ENCODE measurements at places on chromosomes 6 and 20.

- no peak for DNase-seq
Measured at GRCh38 chr20:8903655-8904605, 165.0 kb upstream of the PLCB4 start.

GRCh38 chr6:20875369-20875963 is 341.2 kb downstream of the CDKAL1 start:
- no peak for DNase-seq

- no peak for DNase-seq
Measured at GRCh38 chr20:63950701-63951397, 5.4 kb downstream of the UCKL1 start.

DNA sequence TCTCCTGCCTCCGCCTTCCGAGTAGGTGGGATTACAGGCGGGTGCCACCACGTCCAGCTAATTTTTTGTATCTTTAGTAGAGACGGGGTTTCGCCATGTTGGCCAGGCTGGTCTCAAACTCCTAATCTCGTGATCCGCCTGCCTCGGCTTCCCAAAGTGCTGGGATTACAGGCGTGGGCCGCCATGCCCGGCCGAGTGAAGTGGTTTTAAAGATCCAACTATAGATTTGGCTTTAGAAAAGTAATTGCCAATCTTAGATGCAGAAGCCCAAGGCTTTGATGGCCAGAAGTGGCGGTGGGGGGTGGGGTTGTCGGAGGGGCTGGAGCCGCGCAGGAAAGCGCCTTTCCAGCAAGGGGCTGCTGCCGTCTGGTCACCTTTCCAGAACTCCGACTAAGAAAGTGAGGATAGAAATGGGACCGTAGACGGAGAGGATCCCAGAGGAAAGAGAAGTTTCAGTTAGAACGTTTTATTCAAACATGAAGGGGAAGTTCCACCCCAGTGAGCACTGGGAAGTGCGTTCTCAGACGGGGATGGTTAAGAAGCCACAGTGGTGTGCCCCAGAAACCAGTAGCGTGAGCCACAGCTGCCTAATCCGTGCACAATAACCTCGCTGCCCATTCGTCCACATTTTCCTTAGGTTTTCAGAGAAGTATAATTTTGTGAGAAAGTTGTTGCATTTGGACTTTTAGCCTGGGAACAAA is 69.7 kb downstream of the DLL1 start:
- no peak for DNase-seq

GRCh38 chr6:124924333-124924759 is 37.9 kb upstream of the RNF217 start:
- DNase-seq = no peak

GRCh38 chr6:108862479-108863191 is 14.4 kb downstream of the ARMC2 start:
- DNase-seq = no peak

- DNase-seq = peak; percentile 12
Measured at GRCh38 chr6:18425218-18425617, 38.1 kb downstream of the RNF144B start.

GRCh38 chr6:23562554-23562953 is 563.5 kb upstream of the NRSN1 start:
- no peak for DNase-seq

DNA sequence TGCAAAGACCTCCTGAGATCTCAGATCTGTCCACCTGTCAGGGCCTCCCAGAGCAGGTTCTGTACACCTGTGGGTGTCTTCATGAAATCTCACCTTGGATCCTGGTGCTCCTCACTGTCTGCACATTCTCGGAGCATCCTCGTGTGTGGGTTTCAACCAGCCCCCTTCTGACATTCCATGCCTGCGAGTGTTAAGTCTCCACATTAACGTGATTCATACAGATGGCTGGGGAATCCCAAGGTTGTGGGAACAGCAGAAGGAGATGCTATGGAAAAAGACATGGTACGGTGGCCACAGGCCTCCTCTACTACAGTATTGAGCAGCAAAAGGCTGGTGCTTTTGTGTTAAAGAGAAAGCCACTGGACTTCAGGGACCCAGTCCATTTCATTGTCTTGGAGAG is 556.5 kb downstream of the DHX35 start:
- no peak for DNase-seq

DNA sequence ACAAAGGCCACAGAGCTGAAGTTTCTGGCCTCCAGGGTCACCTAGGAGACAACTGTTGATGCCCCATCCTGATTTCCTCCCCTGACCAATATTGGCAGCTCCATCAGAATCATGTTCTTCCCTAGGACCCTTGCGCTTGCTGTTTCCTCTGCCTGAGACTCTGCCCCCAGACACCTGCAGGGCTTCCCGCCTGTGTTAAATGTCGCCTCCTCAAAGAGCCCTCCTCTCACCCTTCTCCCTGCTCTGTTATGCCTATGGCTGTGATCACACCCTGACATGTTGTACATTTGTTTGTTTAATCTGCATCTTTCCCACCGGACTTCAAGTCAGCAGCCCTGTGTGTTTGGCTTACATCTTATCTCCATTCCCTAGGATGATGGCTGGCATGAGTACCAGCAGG is 30.1 kb downstream of the DLGAP4 start:
- no peak for DNase-seq

GRCh38 chr20:16761305-16761829 is 13.2 kb downstream of the OTOR start:
- DNase-seq = peak; percentile 59

DNA sequence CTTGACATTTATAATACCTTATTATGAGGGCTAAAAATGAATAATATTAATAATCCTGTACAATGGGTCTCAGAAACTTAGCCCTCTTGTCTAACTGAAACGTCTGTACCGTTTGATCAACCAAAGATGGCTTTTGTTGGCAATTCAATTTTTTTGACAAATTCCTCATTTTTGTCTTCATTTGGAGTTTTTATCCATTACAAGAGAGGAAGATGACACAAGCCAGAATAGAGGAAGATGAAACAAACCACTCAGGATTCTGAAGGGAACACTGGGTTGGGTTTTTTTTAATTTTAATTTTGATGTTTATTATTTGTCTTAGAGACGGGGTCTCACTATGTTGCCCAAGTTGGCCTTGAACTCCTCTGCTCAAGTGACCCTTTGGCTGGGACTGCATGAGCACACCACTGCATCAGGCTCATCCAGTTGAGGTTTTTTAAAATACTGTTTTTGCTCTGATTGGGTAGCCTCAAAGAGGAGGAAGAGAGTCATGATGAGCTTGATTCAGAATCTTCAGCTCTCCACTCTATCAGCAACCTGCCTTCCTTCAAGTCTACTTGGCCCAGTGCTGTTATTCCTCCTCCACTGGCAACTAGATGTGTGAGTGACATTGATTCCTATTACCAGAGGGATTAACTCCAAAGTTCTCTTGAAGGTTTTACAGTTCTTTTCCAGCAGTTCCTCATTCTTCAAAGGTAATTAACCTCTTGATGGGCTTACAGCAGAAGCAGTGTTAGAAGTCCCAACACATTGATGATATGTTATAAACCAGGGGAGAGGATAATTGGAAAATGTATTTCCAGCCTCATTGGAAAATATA is 71.3 kb downstream of the ATXN1 start:
- no peak for DNase-seq

- DNase-seq = no peak
Measured at GRCh38 chr6:112065426-112065986, 11.6 kb downstream of the CCN6 start.

DNA sequence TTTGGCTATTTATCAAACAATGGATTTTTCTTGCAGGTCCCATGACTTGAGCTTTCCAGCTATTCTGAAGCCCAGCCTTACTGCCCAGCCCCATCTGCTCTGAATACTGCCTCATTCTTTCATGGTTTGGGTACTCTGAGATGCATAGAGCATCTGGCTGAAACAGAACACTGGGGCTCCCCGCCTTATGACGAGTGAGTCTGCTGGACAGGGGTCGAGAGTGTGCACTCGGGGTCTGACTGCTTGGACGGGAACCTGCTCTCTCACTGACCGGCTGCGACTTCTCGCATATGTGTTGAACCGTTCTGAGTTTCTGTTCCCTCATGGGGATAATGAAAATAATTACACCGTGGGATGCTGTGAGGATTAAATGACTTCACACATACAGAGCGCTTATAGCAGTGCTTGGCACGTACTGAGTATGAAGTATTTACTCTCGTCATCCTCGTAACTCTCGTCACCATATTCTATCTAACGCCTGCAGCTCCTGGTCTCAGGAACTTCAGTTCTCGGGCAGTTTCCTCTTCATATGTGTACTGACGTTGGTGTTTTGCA is 59.5 kb upstream of the MPC1 start:
- DNase-seq = no peak

- no peak for DNase-seq
Measured at GRCh38 chr6:100304575-100304974, 160.1 kb downstream of the SIM1 start.

DNA sequence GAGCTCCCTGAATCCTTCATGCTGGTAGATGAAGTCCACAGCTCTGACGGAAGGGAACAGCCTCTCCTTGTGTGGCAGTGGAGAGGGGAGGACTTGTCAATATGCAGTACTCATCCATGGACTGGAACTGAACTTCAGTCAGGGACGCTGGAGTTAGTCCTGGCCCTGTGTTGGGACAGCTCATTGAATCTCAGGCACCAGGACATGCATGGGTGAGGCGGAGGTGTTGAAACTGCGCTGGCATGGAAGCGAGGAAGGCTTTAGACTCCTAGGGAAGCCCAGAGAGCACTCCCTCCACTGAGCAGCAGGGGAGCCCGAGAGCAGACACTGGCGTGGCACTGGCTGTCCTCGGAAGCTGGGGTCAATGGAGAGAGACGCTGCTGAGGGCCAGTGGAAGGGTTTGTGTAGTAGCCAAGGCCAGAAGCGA is 161.3 kb upstream of the GGTLC1 start:
- DNase-seq = no peak

DNA sequence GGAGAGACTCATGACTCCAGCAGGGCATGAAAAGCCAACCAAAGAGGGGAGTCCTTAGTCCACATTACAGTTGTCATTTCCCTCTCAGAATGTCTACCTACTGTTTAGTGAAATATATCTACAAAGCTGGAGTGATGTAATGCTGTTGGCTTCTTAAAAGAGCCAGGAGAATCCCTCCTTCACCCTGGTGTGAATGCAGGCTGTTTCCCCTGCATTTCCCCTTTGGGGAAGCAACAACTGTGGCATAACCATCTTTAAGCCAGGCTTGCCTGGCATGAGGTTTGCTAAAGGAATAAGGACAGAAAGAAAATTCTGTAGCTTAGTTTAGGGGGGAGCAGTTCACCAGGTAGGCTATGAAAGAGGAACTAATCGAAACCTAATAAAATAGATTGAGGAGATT is 129.5 kb downstream of the CRYBG1 start:
- DNase-seq = no peak

- DNase-seq = no peak
Measured at GRCh38 chr6:63660757-63661156, 25.2 kb downstream of the PHF3 start.

GRCh38 chr6:72363844-72364740 is 257.8 kb upstream of the KCNQ5 start:
- DNase-seq = peak; percentile 14

DNA sequence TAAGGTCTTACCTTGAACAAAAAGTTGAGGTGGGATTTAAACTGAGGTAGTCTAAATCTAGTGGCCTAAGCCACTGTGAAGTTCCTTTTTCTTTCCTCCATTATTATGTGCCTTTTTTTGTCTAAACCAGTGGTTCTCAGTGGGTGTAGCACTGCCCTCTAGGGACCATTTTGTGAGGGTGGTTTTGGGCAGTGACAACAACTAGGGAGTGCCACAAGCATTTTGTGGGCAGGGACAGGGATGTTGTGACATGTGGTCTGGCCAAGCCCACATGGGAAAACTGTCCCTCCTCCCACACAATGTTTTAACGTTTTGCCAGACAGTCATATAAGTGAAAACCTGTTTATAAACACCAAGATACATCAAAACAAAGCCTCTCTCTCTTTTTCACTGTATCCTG is 899.4 kb upstream of the FLRT3 start:
- peak; percentile 10 for DNase-seq

DNA sequence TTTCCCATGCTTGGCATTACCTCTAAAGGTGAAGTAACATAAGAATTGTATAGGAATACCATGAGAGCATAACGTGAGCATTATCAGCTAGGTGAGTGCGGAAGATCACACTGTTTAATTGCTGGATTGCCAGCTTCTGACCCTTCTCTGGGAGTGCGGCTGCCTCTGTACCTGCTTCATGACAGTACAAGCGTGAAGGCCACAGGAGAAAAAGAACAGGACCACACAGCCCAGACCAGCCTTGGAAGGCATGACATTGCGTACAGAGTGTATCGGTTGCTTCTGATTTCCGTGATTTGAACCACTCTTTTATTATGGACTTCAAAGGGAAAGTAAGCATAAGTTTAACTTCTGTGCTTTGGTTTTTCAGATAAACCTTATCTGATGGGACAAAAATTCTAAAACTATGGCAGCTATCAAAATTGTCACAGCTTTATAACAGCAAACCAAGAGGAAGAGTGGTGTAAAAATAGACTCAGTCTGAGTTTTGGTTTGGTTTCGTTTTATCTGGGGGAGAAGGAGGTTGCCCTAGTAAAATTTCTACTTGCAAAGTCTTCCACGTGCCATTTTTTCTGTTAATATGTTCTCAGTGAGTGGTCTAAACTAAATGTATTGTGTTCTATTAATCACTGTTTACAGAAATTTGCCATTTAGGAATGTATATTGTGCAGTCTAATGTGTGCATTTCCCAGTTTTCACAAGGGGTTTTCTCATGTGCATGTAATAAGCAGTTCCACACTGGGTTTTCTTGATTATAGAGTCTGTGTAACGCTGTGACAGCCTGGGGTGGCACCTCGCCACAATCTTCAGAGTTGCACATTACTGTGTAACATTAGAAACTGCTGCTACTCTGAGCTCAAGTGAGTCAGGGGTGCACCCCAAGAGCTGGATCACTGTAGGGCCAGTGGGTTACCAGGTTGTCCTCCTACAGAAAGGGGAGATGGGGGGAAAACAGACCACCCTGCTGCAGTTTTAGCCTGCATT is 97.3 kb downstream of the RPP40 start:
- no peak for DNase-seq

DNA sequence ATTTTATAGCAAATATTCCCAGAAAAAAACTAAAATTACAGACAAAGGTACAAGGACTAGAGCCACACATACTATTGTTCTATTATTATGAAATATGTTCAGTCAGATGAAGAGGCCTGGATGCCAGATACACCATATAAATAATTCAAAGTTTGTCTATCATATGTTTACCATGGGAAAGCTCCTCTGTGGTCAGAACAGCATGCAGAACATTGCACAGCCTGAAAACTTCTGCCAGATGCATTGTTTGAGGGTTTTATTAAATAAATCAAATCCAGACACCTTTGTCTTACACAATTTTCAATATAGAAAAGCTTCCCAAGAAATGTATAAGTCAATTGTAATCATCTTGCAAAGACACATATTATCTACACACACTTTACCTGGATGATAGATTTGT is 35.0 kb upstream of the COL21A1 start:
- no peak for DNase-seq

- DNase-seq = peak; percentile 60
Measured at GRCh38 chr6:21842875-21843645, 249.5 kb downstream of the SOX4 start.

- DNase-seq = no peak
Measured at GRCh38 chr6:111220383-111221031, 133.2 kb downstream of the SLC16A10 start.
